ENCODE measurements at places on chromosomes 1 and 21.

DNA sequence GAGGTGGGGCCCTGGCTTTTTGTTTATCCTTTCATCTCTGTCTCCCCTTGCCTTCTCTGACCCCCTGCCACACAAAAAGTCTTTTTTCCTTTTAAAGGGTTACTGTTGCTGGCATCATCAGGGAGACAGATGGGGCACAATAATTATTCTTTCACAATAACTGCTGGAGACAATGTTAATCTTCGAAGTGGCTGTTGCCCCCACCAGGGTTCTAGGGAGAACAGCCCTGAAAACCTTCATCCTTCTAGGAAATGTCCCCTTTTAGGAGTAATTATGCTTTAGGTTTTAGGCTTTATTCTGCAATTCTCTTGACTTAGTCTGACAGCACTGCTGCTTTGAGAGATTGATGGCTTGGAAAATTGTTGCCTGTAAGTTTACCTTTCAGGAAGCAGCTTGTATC lies 150.0 kb downstream of the NOS1AP start:
- DNase-seq, result no peak
- no peak overlapping the region for H3K27ac ChIP-seq
- no peak overlapping the region for H3K4me3 ChIP-seq
- H3K27me3 ChIP-seq, result no peaks in the 10 kb centered on the region
- no peaks in the 10 kb centered on the region for H3K4me1 ChIP-seq

DNA sequence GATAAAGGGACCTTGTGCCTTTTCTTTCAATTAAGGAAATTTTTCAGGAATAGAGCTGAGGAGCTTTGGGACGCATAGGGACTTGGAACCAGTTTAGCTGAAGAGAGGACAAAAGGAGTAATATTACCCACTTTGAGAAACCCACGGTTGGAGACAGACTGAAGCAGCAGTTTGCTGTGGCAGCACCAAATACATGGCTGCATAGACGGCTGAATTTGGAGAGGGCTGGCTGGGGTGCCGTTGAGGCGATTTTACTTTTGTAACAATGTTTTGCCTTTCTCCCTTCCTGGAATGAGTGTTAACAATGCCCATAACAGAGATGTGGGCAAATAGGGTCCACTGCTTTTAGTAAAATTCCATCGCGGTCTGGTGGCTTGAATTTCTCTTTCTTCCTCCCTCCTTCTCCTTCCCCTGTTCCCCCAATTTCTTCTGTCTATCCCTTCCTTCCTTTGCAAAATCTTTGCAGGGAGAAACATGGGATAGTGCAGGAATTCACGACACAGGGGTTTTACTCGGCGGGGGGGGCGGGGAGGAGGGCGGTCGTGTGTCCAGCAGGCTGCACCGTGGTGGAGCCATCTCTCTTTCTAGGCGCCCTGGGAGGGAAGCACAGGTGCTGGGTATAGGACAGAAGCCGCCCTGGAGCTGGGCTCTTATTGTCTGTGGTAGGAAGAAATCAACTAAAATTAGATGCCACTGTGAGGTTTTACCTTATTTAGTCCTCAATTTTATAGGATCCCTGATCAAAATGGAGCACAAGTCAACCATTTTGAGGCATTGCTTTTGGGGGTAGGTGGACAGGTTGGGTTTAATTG lies 6.8 kb downstream of the LHX4 start:
- peaks cover 100% of the 10 kb centered on the region for H3K27me3 ChIP-seq
- no peak overlapping the region for H3K27ac ChIP-seq
- peak; percentile 10 for DNase-seq
- H3K4me3 ChIP-seq, result no peak overlapping the region
- H3K4me1 ChIP-seq, result peaks cover 36% of the 10 kb centered on the region
- H3K36me3 ChIP-seq, result no peaks in the 10 kb centered on the region

DNA sequence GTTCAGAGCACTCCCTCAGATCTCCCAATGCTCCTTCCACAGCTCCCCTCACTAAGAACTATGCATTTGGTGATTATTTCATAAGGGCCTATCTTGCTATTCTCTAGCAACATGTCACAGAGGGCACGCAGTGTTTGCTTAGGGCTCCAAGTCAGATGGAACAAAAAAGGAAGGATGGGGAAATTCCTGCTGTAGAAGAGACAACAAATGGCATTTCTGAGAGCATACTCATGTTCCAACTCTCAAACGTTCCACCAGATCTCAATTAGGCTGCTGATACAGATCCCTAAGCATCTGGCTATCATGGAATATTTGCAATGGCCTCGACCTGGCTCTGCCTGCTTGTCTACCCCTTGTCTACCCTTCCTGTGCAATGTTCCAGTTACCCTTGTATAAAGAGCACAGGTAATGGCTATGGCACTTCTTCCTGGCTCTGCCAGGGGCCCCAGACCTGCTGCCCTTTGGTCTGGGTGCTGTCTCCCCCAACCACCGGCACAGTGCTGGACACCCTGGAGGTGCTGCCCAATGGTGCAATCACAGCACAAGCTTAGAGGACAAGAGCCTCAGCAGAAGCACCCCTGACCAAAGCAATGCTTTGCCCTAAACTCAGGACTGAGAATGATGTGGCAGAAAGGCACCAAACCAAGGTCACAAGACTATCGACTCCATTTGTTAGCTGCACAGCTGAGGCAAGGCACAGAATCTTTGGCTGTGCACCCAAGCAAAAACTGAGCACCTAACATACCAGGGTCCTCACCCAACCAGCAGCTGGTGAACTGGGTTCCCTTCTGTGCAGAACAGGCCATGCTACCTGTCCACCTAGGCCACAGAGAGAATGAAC lies 3.6 kb downstream of the PARP1 start:
- H3K27ac ChIP-seq, result no peak overlapping the region
- peak; percentile 51 for DNase-seq
- peaks cover 30% of the 10 kb centered on the region for H3K36me3 ChIP-seq
- no peaks in the 10 kb centered on the region for H3K27me3 ChIP-seq
- H3K4me1 ChIP-seq, result peaks cover 34% of the 10 kb centered on the region

DNA sequence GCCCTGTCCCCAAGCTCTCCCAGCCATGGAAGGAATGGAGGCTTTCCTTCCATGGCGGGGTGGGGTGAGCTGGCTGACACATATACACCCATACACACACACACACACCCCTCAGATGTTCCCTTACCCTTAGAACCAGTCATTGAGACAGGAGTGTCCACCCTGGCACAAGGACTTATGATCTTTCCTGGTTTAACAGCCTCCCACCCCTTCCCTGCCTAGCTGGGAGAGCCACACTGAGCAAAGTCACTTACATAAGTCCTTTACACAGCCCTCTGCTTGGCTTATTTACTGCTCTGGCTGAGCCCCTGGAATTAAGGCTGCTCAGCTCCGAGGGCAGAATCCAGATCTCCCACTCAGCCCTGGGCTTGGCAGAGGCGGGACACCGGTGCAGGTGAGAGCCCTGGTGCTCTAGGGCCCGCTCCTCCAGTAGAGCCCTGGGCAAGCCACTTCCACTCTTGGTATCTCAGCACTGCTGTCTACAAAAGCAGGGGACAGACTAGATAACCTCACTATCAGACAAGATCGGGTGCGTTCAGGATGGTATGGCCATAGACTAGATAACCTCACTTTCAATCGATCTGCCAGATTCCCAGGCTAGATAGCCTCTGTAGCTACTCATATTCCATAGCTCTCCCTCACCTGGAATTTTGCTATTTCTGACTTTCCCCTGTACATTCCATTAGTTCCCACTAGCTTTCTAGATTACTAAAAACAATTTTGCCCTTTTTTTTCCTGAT lies 16.7 kb downstream of the SLC6A9 start:
- no peak overlapping the region for H3K4me3 ChIP-seq
- H3K27ac ChIP-seq, result no peak overlapping the region
- no peak for DNase-seq
- H3K27me3 ChIP-seq, result no peaks in the 10 kb centered on the region
- H3K36me3 ChIP-seq, result peaks cover 14% of the 10 kb centered on the region
- H3K4me1 ChIP-seq, result peaks cover 29% of the 10 kb centered on the region

DNA sequence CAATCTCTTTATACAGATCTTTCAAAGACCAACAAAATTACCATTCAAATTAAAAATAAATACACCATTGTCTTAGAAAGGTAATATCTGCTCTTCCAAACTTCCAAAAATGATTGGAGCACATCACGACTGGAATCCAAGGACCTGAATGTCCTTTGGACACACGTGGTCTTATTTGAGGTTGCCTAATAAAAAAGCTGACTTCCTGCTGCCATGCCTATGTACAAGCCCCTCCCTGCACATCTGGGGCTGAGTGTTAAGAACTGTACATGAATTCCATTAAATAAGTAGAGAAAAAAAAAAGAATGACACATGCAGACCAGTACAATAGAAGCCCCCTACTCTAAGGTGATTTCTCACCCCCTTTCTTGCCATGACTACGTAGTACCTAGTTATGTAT lies 73.6 kb downstream of the SUSD4 start:
- no peaks in the 10 kb centered on the region for H3K36me3 ChIP-seq
- H3K27ac ChIP-seq, result no peak overlapping the region
- H3K27me3 ChIP-seq, result no peaks in the 10 kb centered on the region
- no peaks in the 10 kb centered on the region for H3K4me1 ChIP-seq
- H3K4me3 ChIP-seq, result no peak overlapping the region
- no peak for DNase-seq

GRCh38 chr1:196516373-196516772 lies 91.9 kb downstream of the KCNT2 start:
- H3K4me3 ChIP-seq, result no peak overlapping the region
- no peaks in the 10 kb centered on the region for H3K27me3 ChIP-seq
- H3K4me1 ChIP-seq, result no peaks in the 10 kb centered on the region
- H3K36me3 ChIP-seq, result no peaks in the 10 kb centered on the region
- H3K27ac ChIP-seq, result no peak overlapping the region

DNA sequence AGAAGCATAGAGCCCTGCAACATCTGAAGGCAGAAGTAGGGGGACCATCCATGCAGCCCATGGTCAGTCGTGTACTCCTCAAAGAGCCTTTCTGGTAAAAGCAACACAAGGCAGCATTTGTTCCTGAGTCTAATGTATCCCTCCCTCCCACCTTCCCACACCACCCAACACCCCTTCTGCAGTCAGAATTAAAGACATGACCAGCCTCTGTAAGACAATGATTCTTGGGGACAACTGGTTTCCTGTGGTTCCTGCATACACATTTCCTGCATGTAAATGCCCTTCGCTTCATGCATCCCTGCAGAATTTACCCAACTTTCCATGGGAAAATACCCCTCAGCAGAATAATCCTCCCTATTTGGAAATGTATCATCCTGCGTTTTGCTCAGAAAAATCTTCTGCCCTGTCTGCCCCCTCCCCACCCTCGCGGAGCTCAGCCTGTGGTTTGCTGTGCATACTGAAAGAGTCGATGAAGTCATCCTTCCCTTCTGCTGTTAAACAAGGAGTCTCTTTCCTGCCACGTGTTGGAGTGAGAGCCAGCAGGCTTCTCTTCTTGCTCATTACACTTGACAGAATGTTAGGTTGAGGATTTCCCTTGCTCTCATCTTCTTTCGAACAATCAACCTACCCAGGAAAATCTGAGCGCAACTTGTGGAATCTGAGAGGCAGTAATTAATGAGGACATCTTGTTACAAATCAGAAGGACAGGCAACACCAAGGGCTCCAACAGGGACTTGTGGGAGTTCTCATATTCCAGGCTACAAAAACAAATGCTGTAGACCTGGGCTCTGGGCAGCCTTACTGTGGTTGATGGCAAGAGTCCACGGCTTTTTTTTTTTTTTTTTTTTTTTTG lies 4.7 kb downstream of the TNN start:
- no peak overlapping the region for H3K27ac ChIP-seq
- DNase-seq, result no peak
- H3K4me1 ChIP-seq, result peaks cover 11% of the 10 kb centered on the region
- no peaks in the 10 kb centered on the region for H3K36me3 ChIP-seq
- no peak overlapping the region for H3K4me3 ChIP-seq
- H3K27me3 ChIP-seq, result peaks cover 4% of the 10 kb centered on the region

DNA sequence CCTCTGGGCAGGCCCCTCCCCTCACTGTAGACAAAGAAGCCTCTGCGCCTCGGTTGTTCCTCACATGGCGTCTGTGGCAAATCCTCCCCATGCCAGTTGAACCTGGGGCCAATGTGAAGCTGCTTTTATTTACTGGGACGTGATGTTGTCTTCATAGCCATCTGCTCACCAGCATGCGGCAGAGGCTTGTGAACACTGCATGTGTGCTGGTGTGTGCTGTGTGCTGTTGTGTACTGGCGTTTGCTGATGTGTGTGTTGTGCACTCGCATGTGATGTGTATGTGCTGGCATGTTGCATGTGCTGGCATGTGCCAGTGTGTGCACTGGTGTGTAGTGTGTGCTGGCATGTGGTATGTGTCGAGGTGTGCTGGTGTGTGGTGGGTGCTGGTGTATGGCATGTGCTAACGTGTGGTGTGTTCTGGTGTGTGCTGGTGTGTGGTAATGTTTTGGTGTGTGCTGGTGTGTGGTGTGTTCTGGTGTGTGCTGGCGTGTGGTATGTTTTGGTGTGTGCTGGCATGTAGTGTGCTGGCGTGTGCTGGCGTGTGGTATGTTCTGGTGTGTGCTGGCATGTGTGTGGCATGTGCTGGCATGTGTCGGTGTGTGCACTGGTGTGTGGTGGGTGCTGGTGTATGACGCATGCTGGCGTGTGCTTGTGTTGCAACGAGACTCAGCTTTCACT lies 37.2 kb upstream of the TRAPPC10 start:
- H3K27ac ChIP-seq, result no peak overlapping the region
- H3K4me1 ChIP-seq, result peaks cover 8% of the 10 kb centered on the region
- no peak for DNase-seq
- no peak overlapping the region for H3K4me3 ChIP-seq
- no peaks in the 10 kb centered on the region for H3K27me3 ChIP-seq

DNA sequence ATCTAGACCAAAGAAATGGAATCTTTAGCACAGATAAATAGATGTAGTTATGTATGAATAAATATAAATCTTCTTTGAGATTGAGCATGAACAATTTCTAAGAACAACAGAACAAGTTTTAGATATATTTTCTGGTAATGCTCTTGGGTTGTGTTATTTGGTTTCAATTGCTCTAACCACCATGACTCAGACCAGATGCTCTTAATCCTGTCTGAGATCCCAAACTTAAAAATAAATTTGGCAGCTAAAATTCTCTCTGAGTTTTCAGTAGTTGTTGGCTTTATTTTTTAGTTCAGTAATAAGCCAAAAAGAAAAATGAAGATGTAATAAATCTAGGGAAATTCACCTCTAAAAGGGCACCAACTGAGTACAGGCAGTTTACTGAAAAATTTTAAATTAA lies 1693.4 kb downstream of the NCAM2 start:
- H3K4me1 ChIP-seq, result no peaks in the 10 kb centered on the region
- no peak for DNase-seq
- no peak overlapping the region for H3K27ac ChIP-seq
- H3K4me3 ChIP-seq, result no peak overlapping the region
- H3K36me3 ChIP-seq, result no peaks in the 10 kb centered on the region

DNA sequence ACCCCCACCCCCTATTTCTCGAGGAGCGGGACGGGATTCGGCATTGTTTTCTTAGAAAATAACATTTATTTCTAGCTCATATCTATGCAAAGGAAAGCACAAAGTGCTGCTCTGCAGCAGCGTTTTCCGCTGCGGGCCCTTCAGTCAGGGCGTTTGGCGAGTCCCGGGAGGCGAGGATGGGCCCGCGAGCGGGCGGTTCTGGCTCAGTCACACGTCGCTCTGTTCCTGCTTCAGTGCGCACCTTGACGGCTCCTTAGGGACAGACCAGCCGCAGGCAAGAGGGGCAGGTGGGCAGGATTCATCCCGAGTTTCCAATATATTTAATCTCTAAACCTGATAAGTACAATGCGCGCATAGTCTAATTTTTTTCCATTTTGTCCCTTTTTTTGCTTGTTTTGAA lies 5.7 kb downstream of the DMRTA2 start:
- no peak overlapping the region for H3K4me3 ChIP-seq
- peaks cover 67% of the 10 kb centered on the region for H3K4me1 ChIP-seq
- DNase-seq, result no peak

Data from suprapubic skin (tissue), 4 donors.